Left lung (tissue), 14 donors: ENCODE measurements at places on chromosomes 4 and X. TPM values are rescaled to one million over a fixed set of nuclear protein-coding genes. Genes with fewer than 3 reads are reported as not detected.
A peak's percentile ranks its signal among the peaks of the same experiment; 100 is the strongest.

DNA sequence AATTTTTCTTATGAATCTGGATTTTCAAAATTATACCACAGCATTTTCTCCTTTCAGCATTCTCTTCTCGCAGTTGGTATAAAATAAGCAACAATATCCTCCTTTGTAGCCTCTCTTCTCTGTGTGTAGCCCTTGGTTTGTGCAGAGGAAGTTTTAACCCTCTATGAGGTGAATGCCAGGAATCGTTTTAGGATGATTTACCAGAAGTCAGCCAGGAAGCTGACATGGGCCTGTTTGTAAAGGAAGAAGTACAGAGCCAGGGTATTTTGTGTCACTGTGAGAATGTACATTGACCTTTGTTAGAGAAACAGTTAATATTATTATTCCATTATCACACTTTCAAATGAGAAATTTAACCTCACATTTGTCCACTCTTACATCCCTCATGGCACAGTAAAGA is 88.9 kb upstream of the RPL34 start:
- no peak for DNase-seq
- no peaks in the 10 kb centered on the region for H3K27me3 ChIP-seq
- no peaks in the 10 kb centered on the region for H3K4me1 ChIP-seq
- no peaks in the 10 kb centered on the region for H3K36me3 ChIP-seq
- no peak overlapping the region for H3K27ac ChIP-seq

The MMRN1 gene
- total RNA-seq: 62.1 TPM

The FMR1 gene
- total RNA-seq: 38.7 TPM

DNA sequence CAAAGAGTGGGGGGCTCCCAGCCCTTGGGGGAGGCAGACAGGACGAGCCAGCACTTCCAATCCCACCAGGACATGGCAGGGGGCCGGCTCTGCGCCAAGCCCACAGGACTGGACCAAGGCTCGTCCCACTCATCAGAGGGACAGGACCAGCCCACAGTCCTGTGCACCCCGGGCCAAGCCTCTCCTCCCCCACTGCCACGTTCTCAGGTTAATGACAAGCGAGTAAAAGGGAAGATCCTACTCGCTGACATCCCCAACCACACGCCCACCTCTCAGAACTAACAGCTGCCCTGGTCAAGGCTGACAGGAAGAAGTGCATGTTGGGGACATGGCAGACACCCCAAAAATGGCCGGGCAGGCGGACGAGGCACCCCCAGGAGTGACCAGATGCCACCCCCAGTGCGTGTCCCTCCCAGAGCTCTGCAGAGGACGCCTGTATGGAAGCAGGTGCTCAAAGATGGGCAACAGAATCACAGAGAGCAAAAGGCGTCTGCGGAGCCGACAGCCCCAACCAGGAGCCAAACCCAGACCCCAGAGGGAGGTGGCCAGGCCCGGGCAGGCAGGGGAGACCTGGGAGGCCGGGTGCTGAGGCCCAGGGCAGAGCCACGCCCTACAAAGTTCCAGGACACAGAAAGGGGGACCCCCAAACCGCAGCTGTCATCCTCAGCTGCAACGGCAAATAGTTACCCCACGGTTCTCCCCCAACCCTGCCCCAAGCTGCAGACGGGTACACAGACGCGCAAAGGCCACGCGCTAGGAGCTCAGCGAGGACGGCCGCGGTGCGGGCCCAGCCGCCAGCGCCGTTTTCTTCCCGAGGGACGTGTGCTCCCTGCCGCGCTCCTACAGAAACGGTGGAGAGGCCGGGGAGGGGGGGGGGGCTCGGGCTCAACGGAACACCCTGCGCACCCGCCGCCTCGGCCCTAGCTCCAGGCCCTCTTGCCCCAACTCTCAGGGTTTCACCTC is 1.7 kb downstream of the CTBP1 start:
- H3K4me3 ChIP-seq: peak overlapping the region; percentile 95
- no peaks in the 10 kb centered on the region for H3K27me3 ChIP-seq
- no peaks in the 10 kb centered on the region for H3K36me3 ChIP-seq
- no peak for DNase-seq
- H3K27ac ChIP-seq: peak overlapping the region; percentile 94

The ZNF732 gene
- total RNA-seq: 0.21 TPM

DNA sequence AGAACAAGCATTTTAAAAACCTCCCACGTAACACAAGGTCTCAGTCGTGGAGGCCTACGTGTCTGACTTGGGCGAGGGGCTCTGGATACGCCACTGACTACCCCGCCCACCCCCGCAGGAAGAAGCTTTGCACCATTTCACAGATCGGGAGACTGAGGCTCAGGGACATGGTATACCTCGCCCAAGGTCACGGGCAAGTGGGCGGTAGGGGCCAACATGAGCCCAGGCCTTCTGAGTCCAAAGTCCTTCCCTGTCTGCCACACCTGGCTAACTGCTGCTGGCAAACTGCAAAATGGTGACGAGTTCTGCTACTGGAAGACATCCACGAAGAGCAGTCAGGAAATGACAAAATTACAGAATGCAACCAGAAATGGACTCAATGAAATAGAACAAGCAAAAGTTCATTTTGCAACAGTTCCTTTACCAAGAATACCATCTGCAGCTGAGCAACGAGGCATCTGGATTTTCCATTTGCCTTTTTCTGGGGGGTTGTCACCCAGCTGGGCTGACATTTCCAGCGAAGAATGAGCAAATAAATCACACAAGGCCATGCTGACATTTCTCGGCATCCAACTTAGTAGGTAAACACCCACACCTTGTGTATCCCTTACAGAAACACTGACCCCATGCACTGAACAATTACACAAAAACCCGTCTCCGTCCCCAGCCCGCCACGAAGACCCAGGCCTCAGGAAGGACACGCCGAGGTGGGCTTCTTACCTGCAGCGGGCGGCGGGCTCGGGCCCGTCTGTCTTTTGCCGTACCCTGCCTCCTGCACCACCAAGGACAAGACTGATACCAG is 70.2 kb upstream of the AFAP1 start:
- H3K27me3 ChIP-seq: no peaks in the 10 kb centered on the region
- peaks cover 4% of the 10 kb centered on the region for H3K36me3 ChIP-seq
- peaks cover 5% of the 10 kb centered on the region for H3K4me1 ChIP-seq
- H3K27ac ChIP-seq: no peak overlapping the region

- no peak for DNase-seq
- no peaks in the 10 kb centered on the region for H3K4me1 ChIP-seq
- no peak overlapping the region for H3K4me3 ChIP-seq
- H3K27me3 ChIP-seq: no peaks in the 10 kb centered on the region
These were observed 88.2 kb upstream of the USP9X start for GRCh38 chrX:40996886-40997530.

DNA sequence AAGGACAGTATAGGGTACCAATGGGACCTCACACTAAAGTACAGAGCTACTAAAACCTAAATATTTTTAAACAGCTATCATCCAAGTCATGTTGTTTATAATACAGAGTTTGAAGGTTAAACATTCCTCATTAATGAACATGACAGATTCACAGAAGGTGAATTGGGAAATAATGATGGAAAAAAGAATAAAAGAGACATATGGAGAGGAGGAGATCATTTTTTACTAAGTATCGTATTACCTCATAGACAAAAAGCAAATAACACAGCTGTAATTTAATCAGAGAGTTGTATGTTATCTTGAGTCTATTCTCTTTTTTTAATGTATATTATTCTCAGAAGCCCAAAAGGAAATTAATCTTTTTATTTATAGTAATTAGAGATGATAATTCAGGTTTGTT is 7.9 kb downstream of the PLK4 start:
- no peak overlapping the region for H3K27ac ChIP-seq
- DNase-seq: no peak
- no peaks in the 10 kb centered on the region for H3K4me1 ChIP-seq
- H3K27me3 ChIP-seq: no peaks in the 10 kb centered on the region
- H3K36me3 ChIP-seq: peaks cover 8% of the 10 kb centered on the region
